Aorta (tissue), 5 donors: ENCODE measurements at places on chromosomes 2 and 18.

- H3K27ac ChIP-seq: no peak overlapping the region
- no peaks in the 10 kb centered on the region for H3K4me1 ChIP-seq
- H3K27me3 ChIP-seq: no peaks in the 10 kb centered on the region
Measured at GRCh38 chr2:241771286-241772062, 5.1 kb upstream of the GAL3ST2 start.

- H3K27ac ChIP-seq: no peak overlapping the region
- no peaks in the 10 kb centered on the region for H3K4me1 ChIP-seq
- no peaks in the 10 kb centered on the region for H3K27me3 ChIP-seq
Measured at GRCh38 chr2:207409517-207409916, 120.2 kb upstream of the CREB1 start.

- no peaks in the 10 kb centered on the region for H3K4me1 ChIP-seq
- no peak overlapping the region for H3K4me3 ChIP-seq
- H3K27ac ChIP-seq: no peak overlapping the region
Measured at GRCh38 chr18:23519734-23520133, 16.4 kb downstream of the RMC1 start.

GRCh38 chr2:566379-567313, 110.6 kb downstream of the TMEM18 start:
- no peak overlapping the region for H3K27ac ChIP-seq
- no peaks in the 10 kb centered on the region for H3K4me1 ChIP-seq
- no peaks in the 10 kb centered on the region for H3K36me3 ChIP-seq
- no peak overlapping the region for H3K4me3 ChIP-seq
- DNase-seq: no peak

GRCh38 chr2:237752761-237753165, 45.8 kb upstream of the RBM44 start:
- H3K4me3 ChIP-seq: no peak overlapping the region
- H3K27ac ChIP-seq: no peak overlapping the region
- H3K27me3 ChIP-seq: no peaks in the 10 kb centered on the region
- no peak for DNase-seq

GRCh38 chr2:161306919-161307318, 1.3 kb upstream of the PSMD14 start:
- peaks cover 6% of the 10 kb centered on the region for H3K4me1 ChIP-seq
- H3K27ac ChIP-seq: no peak overlapping the region

GRCh38 chr2:45458909-45459563, 152.0 kb downstream of the SRBD1 start:
- peaks cover 6% of the 10 kb centered on the region for H3K4me1 ChIP-seq
- no peak overlapping the region for H3K4me3 ChIP-seq
- peak overlapping the region; percentile 57 for H3K27ac ChIP-seq
- no peaks in the 10 kb centered on the region for H3K36me3 ChIP-seq

DNA sequence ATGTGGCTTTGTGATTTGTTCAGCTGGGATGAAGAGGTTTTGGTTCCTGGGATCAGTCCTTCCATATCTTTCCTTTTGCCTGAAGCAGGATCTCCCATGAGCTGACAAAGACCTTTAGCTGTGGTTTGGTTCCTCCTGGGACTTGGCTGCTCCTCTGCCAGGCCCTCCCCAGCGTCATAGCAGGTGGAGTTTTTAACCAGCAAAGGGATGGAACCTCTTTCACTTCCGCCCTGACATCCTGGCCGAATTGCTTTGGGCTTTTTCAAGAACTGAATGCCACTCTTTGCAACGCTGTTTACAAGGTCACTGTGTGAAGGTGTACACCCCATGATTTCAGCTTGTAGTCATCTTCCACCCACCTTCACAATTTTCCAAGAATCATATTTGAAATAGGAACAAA, 390 bp downstream of the PCARE start:
- H3K36me3 ChIP-seq: no peaks in the 10 kb centered on the region
- no peak overlapping the region for H3K27ac ChIP-seq
- no peak overlapping the region for H3K4me3 ChIP-seq
- no peaks in the 10 kb centered on the region for H3K27me3 ChIP-seq
- H3K4me1 ChIP-seq: no peaks in the 10 kb centered on the region
- DNase-seq: no peak

GRCh38 chr2:37013315-37013641, 46.9 kb upstream of the STRN start:
- no peaks in the 10 kb centered on the region for H3K4me1 ChIP-seq
- H3K36me3 ChIP-seq: no peaks in the 10 kb centered on the region
- no peaks in the 10 kb centered on the region for H3K27me3 ChIP-seq
- DNase-seq: no peak

- H3K4me3 ChIP-seq: no peak overlapping the region
- no peaks in the 10 kb centered on the region for H3K27me3 ChIP-seq
- H3K4me1 ChIP-seq: no peaks in the 10 kb centered on the region
- H3K36me3 ChIP-seq: no peaks in the 10 kb centered on the region
Measured at GRCh38 chr2:64679673-64680425, 26.1 kb upstream of the SERTAD2 start.

DNA sequence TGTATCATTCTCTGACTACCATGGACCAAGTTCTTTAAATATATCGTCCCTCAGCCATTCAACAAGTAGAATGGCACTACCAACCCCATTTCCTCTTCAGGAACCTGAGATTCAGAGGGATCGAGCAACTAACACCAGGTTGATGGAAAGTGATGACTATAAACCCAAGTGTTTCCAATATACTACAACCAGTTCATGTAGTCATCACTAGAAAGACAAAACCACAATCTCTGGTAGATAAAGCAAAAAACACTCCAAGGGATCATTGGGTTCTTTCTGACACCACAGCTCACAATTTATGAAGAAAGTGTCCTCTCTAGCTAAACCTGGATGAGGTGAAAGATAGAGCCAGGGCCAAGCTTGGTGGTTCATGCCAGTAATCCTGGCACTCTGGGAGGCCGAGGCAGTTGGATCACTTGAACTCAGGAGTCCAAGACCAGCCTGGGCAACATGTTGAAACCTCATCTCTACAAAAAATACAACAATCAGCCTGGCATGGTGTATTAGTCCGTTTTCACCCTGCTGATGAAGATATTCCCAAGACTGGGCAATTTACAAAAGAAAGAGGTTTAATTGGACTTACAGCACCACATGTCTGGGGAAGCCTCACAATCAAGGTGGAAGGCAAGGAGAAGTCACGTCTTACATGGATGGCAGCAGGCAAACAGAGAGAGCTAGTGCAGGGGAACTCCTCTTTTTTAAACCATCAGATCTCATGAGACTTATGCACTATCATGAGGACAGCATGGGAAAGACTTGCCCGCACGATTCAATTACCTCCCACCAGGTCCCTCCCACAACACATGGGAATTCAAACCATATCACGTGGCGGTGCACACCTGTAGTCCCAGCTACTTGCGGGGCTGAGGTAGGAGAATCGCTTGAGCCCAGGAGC, 2.2 kb downstream of the CD226 start:
- H3K4me3 ChIP-seq: no peak overlapping the region
- no peaks in the 10 kb centered on the region for H3K4me1 ChIP-seq
- no peaks in the 10 kb centered on the region for H3K36me3 ChIP-seq
- no peaks in the 10 kb centered on the region for H3K27me3 ChIP-seq
- no peak for DNase-seq

DNA sequence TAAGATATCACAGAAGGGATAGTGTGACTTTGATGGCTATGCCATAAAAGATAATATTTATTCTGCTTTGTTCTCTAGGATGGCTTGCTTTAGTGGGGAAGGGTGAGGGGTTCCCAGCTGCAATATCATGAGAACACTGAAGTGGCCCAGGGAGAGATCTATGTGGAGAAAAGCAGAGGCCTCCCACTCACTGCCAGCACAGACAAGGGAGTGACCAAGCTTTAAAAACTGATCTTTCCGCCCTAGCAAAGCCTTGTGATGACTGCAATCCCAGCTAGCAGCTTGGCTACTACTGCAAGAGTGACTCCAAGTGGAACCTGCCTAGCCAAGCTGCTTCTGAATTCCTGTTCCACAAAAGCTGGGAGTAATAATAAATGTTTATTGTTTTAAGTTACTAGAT, 7.8 kb upstream of the DDX1 start:
- no peaks in the 10 kb centered on the region for H3K36me3 ChIP-seq
- no peaks in the 10 kb centered on the region for H3K27me3 ChIP-seq
- H3K27ac ChIP-seq: no peak overlapping the region
- no peak for DNase-seq

GRCh38 chr2:162636206-162636728, 202.3 kb downstream of the KCNH7 start:
- H3K36me3 ChIP-seq: no peaks in the 10 kb centered on the region
- H3K27me3 ChIP-seq: no peaks in the 10 kb centered on the region
- H3K4me3 ChIP-seq: no peak overlapping the region
- no peaks in the 10 kb centered on the region for H3K4me1 ChIP-seq

DNA sequence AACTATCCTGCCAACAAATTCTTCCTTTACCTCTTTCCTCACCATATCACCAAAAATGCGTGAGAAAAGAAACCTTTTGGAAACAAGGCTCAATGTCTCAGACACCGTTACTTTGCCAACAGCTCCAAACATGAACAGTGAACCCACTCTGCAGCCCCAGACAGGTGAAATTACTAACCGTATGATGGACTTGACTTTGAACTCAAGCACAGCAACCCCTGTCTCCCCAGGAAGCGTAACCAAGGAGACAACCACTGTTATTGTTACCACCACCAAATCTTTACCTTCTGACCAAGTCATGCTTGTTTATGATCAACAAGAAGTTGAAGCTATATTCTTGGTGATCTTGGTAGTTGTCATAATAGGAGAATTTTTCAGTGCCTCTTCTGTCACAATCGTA, 28.4 kb downstream of the MFSD6 start:
- H3K36me3 ChIP-seq: peaks cover 8% of the 10 kb centered on the region
- no peaks in the 10 kb centered on the region for H3K27me3 ChIP-seq
- DNase-seq: no peak
- H3K27ac ChIP-seq: no peak overlapping the region
- H3K4me1 ChIP-seq: no peaks in the 10 kb centered on the region
